ENCODE measurements at places on chromosomes 5 and 9. TPM values are rescaled to one million over a fixed set of nuclear protein-coding genes. Genes with fewer than 3 reads are reported as not detected.

DNA sequence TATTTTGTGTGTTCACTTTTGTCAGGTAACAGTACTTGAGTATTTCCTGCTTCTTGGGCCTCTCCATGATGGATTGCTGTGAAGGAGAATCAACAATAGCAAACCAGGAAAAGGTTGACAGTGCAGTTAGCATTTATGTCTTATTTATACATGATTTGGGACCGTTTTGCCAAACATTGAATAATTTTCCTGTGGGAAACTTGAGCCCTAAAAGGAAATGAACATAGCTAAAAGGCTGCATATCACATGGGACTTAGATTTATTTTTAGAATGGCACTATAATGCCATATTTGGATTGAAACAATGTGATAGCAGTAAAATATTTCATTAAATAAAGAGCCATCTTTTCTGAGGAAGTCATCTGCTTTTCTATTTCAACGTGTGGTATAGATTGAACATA, 15.3 kb downstream of the GPR21 start:
- no peak for DNase-seq

GRCh38 chr9:21560281-21560745, 78.2 kb upstream of the IFNE start:
- no peak for DNase-seq

The KCNMB1 gene
- not detected for total RNA-seq

The GARIN3 gene
- not detected for total RNA-seq

- DNase-seq, result no peak
Measured at GRCh38 chr9:107155244-107155817, 127.7 kb upstream of the RAD23B start.

GRCh38 chr9:89364666-89365531, 46.6 kb downstream of the SECISBP2 start:
- no peak for DNase-seq

GRCh38 chr9:137114220-137114612, 317 bp downstream of the DPP7 start:
- DNase-seq, result no peak

The FBP2 gene
- total RNA-seq, result not detected

GRCh38 chr9:109753308-109753707, 26.7 kb upstream of the PALM2AKAP2 start:
- no peak for DNase-seq

The LECT2 gene
- total RNA-seq, result not detected

The PTPRD gene
- total RNA-seq, result 0.24 TPM

- DNase-seq, result no peak
Measured at GRCh38 chr5:78544561-78545201, 103.9 kb downstream of the LHFPL2 start.

DNA sequence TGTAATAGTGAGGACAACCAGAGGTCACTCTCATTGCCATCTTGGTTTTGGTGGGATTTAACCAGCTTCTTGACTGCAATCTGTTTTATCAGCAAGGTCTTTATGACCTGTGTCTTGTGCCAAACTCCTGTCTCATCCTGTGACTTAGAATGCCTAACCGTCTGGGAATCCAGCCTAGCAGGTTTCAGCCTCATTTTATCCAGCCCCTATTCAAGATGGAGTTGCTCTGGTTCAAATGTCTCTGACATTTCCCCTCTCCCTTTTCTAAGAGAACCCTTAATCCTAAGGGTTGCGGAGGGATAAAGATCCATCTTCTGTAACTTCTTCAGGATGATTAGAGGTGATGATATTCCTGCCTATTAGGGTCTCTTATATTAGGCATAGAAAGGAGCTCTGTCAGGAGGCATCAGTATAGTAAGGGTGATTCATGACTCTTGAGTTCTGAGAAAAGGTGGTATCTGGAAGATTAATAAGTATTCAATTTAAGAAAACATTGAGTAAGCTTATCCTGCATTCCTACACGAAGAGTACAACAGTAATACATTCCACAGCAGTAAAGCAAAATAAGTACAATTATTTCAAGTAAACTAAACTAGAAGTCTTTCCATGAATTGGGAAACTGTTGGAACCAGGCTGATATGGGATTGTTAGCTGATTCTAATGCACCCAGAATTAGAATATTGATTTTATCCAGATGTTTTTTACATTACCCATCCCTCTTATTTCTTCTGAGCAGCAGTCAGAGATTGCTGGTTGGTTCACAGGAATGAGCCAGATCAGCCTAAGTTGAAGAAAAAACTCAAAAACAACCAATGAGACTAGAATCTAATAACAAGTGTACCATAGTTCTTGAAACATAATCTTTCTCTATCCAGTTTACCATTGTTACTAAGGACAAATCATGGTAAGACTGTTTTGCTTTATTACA, 39.9 kb downstream of the SHC3 start:
- no peak for DNase-seq

- DNase-seq, result no peak
Measured at GRCh38 chr5:167128581-167128980, 1162.9 kb upstream of the WWC1 start.

The GRIN1 gene
- total RNA-seq, result 0.22 TPM

GRCh38 chr5:77935506-77936364, 159.6 kb upstream of the TBCA start:
- no peak for DNase-seq

DNA sequence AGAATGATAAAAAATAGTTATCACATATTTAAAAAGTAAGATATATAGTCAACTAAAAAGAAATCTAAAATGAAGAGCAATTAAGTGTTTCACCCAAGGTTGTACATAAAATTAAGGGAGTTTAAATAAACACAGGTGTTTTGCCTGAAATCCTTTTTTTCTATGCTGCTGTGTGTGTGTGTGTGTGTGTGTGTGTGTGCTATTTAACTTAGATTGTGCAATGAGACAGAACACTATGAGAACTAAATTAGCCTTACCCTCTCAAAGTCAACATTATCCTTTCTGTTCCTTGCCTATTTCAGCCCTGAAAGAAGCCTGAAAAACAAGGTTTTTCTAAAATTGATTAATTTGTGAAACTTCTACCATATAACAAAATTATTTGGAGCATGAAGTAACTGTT, 516.2 kb downstream of the ELAVL2 start:
- DNase-seq, result no peak

DNA sequence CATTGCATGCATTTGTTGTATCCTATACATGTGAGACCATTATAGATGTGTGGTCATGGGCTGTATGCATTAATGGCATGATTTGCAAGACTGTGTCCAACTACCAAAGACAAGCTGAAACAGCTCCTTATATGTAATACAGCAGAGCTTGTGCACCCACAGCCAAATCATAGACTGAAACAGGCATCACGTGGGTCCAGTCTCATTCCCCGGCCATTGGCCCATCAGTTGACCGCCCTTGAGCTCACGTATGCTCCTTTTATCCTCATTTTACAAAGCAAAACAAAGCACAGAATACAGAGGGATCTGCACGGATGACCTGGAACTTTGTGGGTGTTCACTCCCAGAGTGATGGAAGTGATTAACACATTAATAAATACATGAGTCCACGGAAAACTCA, 109.1 kb downstream of the ROR2 start:
- DNase-seq, result no peak

The LIX1 gene
- total RNA-seq, result not detected

- no peak for DNase-seq
Measured at GRCh38 chr9:107016383-107016782, 153.4 kb downstream of the ZNF462 start.

The HMMR gene
- total RNA-seq, result 2.8 TPM

The NIPAL4 gene
- total RNA-seq, result 2.7 TPM

DNA sequence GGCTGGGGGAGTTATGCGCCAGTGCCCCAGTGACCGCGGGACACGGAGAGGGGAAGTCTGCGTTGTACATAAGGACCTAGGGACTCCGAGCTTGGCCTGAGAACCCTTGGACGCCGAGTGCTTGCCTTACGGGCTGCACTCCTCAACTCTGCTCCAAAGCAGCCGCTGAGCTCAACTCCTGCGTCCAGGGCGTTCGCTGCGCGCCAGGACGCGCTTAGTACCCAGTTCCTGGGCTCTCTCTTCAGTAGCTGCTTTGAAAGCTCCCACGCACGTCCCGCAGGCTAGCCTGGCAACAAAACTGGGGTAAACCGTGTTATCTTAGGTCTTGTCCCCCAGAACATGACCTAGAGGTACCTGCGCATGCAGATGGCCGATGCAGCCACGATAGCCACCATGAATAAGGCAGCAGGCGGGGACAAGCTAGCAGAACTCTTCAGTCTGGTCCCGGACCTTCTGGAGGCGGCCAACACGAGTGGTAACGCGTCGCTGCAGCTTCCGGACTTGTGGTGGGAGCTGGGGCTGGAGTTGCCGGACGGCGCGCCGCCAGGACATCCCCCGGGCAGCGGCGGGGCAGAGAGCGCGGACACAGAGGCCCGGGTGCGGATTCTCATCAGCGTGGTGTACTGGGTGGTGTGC, at the start of gene RXFP3:
TSS of gene RXFP3 (plus strand) at position 6 of the 636 bp plus-strand sequence. CDS start at position 361, 355 bp downstream.
- no peak for DNase-seq

Measured in activated B cell treated with CpG ODN at 0.5 μM for 24 hours (primary cell).